A172 (cell line): ENCODE measurements at places on chromosomes 1 and 21. TPM values are rescaled to one million over a fixed set of nuclear protein-coding genes. Genes with fewer than 3 reads are reported as not detected.

TMEM201 gene
- total RNA-seq, result 5.6 and 8.9 TPM in 2 replicates

ZNF362 gene
- 3.5 and 10.5 TPM in 2 replicates for total RNA-seq

PM20D1 gene
- total RNA-seq, result not detected in 2 replicates

PTPRC gene
- 2.8 and 3.1 TPM in 2 replicates for total RNA-seq

FMN2 gene
- total RNA-seq, result 5.1 and 8.8 TPM in 2 replicates

CFHR3 gene
- 0.03 and 0.38 TPM in 2 replicates for total RNA-seq

ST3GAL3 gene
- 7.4 and 8.9 TPM in 2 replicates for total RNA-seq

FCAMR gene
- total RNA-seq, result not detected in 2 replicates

CCDC27 gene
- total RNA-seq, result not detected in 2 replicates

CFAP141 gene
- not detected in 2 replicates for total RNA-seq

ADAMTS5 gene
- 0.02 and 0.10 TPM in 2 replicates for total RNA-seq

DNA sequence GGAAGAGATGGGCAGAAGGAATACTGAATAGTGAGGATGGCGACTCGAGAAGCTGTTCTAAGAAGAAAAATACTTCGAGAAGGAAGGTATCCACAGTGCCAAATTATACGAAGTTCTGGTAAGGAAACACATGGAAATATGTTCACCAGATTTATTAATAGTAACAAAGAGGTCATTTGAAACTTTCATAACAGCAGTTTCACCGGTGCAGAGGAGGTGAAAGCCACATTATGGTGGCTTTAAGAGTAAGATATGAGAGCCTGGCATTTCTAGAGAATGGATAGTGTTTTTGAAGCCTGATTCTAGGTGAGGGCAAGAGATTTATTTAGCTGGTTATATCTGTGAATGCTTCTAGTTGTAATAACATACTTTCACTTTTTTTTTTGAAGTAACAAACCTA lies 56.2 kb downstream of the DPYD start:
- DNase-seq, result no peak

DNA sequence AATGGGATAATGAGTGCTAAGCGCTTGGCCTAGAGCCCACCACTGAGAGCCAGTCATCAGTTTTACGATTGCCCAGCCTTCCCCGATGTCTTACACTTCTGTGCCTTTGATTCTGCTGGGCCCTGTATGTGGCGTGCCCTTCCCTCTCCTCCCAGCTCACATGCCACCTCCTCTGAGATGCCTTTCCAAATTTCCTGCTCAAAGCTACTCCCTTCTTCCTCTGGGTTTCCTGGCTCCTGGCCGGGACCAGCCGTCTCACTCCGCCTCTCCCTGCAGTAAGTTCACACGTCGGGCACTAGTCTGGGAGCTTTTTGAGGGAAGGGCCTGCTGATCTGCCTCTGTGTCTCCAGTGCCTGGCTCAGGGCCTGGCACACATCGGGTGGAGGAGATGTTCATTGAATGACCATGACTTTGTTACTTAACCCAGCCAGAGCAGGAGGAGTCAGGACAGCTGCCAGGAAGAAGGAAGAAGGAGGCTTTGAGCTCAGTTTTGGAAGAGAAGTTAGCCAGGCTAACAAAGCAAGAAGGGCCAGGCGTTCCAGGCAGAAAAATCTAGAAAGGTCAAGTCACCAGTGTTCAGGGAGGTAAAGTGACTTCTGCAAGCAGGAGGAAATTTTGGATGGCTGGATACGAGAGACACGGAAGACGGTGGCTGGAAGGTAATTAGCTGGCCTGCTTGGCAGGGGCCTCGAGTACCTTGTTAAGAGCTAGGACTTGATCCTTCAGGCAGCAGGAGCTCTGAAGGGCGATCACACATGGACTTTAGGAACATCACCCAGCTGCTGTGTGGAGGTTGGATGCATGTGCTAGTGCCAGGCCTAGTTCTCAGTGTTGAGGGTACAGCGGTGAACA lies 63.6 kb downstream of the EPHB2 start:
- no peak for DNase-seq

DNA sequence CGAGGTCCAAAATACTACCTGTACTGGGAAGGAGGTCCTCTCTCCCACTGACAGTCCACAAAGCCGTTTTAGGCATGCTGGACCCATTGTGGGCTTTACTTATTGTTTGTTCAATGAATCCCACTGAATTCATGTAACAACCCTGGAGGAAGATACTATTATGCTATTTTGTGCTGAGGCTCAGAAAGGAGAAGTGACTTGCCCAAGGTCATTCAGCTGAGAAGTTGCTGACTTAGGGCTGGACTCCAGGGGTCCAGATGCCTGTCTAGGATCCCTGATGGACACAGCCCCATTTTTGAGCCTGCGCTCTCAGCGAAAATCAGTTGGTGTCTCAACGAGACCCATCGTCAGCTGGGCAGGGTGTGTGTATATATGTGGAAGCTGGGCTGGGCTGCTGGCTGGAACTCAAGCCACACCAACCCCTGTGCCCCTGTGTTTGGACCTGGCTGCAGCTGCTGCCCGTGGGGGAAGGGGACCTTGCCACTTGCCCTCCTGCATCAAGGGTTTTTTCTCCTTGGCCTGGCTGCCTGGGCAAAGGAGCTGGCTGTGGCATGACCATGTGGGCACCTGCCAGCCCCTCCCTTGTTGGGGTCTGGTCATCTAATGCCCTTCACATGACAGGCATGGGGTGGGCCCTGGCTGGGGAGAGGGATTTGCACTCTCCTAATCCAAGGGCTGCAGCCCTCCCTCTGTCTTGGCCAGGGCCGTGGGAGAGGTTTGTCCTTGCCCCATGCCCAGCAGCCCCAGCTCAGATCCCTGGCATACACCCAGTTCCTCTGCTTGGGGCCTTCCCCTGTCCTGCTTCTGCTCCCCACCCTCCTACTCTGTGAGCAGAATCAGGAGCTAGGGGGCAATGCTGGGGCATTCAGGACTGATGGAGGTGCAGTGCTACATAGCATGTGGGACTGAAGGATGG lies 15.0 kb downstream of the KCNQ4 start:
- DNase-seq, result no peak

GRCh38 chr1:9490605-9491339 lies 48.5 kb upstream of the SLC25A33 start:
- DNase-seq, result peak; percentile 61

DNA sequence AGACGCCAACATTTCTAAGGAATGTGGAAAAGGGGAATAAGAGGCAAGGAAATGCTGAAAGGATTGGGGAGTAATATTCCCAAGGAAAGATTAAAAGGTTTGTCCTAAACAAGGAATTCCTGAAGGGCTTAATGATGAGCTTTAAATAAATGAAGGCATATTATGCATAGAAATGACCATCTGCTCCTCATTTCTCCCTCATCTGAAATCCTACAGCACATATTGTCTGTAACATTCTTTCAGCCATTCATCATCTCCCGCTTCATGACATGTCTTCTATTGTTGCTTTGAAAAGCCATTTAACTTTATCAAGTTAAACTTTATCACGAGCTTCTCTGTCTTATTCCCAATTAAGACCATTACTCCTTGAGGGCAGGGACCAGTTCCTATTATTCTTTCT lies 608.7 kb upstream of the PLXNA2 start:
- no peak for DNase-seq

DNA sequence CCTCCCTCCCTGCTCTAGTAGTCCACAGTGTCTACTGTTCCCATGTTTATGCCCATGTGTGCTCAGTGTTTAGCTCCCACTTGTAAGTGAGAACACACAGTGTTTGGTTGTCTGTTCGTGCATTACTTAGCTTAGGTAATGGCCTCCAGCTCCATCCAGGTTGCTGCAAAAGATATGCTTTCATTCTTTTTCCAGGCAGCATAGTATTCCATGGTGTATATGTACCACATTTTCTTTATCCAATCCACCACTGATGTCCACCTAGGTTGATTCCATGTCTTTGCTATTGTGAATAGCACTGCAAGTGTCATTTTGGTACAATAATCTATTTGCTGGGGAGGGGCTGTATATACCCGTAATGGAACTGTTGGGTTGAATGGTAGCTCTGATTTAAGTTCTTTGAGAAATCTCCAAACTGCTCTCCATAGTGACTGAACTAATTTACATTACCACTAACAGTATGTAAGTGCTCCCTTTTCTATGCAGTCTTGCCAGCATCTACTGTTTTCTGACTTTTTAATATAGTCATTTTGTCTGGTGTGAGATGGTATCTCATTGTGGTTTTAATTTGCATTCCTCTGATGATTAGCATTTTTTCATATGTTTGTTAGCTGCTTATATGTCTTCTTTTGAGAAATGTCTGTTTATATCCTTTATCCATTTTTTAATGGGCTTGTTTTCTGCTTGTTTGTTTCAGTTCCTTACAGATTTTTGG lies 191.9 kb upstream of the DMRTA2 start:
- DNase-seq, result peak; percentile 7

DNA sequence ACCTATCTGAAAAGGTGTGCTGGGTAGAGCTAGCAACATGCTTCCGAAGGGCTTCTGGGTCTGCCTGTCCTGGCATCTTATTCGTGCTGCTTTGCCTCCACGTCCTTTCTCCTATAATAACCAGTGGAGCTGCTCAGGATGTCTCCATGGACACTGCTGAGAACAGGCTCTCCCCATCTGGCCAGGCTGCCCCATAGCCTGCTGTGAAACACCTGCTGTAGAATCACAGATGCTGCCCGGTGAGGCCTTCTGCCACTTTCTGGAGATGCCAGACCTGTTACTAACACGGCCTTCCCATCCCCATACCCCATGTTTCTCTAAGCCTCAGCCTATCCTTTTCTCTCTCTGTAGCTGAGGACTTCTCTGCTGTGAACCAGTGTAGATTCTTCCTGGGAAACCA lies 120.5 kb downstream of the IER5 start:
- DNase-seq, result no peak

DNA sequence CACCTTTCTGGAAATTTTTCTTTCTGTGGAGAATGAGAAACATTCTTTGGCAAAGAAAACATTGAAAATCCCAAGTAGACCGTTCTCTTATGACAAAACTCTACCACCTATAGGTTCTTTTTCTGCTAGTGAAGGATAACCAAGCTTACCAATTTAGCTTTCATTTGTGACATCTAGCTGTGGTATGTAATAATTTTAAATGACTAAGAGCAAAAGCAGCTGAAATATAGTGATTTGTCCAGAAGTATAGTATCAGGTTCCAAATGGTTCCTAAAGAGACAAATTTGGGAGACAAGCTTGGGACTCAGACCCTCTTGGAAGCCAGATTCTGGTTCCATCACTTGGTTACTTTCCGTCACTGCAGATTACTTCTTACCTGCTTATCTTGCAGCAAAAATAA lies 24.4 kb downstream of the FUBP1 start:
- no peak for DNase-seq

GRCh38 chr1:156308078-156308477 lies 9.0 kb upstream of the VHLL start:
- DNase-seq, result peak; percentile 72

- no peak for DNase-seq
Observed at GRCh38 chr1:204348722-204349121, 11.0 kb downstream of the PLEKHA6 start.

DNA sequence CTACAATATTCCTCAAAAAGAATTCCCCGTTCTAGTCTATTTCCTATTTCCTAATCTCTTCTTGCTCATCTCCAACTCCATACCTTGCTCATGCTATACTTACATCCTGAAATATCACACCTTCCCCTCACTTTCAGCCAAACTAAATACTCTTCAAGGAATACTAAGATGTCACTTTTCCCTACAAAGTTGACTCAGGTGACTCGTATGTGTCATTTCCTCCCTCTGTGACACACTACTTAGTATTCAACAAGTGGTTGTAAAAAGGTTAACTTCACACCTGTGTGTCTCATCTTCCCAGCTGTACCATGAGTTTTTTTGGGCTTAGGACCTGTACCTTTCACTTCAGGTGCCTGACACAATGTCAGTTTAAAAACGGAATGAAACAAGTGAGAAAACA lies 81.9 kb upstream of the LBR start:
- DNase-seq, result peak; percentile 55
